ENCODE measurements at places on chromosomes 6 and 20.
A peak's percentile ranks its signal among the peaks of the same experiment; 100 is the strongest.

DNA sequence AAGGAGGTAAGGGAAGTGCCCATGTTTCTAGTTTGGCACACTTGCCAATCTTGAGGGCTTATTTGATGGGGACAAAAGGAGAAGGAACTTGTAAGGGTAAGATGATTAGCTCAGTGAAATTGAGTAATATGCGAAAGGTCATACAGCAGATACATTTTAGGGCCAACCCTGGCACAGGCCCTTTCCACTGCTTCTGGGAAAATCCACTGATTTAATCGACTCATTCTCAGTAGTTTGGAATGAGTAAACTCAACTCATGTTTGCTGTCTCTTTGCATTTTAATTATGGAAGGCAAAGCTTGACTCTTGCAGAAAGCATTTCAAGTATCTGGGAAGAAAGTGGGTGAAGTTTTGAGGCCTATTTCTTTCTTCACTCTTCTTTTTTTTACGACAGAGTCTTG is 20.0 kb downstream of the PHF20 start:
- no peak for DNase-seq

DNA sequence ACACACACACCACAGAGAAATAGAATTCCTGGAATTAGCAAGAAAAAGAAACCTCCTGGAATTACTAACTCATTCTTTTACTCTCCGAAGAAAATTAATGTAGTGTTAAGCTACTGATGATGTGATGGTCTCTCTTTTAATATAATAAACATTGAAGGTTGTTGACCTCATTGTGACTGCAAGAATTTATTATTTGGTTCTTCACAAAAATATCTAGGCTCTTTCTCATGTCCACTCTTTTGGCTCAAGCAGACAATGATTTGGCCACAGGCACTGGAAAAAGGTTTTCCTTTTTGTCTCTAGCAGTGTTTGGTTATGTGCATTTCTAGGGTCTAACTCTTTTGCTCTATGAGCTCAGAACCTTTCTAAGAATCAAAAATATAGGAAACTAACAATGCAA is 811.9 kb downstream of the TENT5A start:
- no peak for DNase-seq

DNA sequence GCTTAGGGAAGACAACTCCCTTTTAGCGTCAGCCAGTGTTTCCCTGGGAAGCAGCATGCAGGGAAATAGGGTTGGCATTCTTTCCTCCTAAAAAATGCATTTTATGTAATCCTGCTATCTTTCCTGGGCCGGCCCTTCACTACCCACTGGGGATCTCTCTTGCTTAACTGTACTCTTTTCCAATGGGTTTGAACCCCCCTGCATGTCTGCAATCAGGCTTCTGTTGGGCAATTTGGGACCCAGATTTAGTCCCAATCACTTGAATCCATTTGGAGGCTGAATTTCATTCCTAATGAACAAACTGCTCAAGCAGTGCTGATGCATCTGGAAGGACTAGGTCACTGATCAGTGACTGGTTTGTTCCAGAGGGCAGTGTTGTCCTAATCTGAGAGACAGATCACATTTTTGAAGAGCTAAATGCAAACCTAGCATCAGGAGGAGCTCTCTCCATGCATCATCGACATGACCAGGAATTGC is 152.0 kb downstream of the TSHZ2 start:
- DNase-seq = no peak

- DNase-seq = peak; percentile 21
Observed at GRCh38 chr6:143842461-143842901, 657 bp upstream of the LTV1 start.

DNA sequence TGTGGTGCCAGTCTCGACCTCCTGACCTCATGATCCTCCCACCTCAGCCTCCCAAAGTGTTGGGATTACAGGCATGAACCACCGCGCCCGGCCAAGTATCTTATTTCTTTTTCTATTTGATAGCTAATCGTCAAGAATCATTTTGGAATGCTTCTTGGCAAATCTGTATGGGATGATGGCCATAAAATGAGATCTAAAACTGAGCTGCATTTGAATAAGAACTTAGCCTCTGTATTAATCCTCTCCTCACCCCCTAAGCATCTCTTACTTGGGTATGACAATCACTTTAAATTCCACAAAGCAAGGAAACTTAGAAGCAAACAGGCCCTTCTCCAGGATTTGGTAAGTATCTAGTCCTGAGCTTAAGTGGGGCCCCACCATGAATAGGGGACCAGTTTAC is 108.9 kb upstream of the BTBD3 start:
- DNase-seq = no peak

GRCh38 chr20:51388756-51389542 is 153.6 kb downstream of the NFATC2 start:
- DNase-seq = no peak

- DNase-seq = no peak
Observed at GRCh38 chr6:66289889-66290288, 582.9 kb upstream of the EYS start.

- no peak for DNase-seq
Observed at GRCh38 chr20:51384875-51385274, 157.6 kb downstream of the NFATC2 start.

DNA sequence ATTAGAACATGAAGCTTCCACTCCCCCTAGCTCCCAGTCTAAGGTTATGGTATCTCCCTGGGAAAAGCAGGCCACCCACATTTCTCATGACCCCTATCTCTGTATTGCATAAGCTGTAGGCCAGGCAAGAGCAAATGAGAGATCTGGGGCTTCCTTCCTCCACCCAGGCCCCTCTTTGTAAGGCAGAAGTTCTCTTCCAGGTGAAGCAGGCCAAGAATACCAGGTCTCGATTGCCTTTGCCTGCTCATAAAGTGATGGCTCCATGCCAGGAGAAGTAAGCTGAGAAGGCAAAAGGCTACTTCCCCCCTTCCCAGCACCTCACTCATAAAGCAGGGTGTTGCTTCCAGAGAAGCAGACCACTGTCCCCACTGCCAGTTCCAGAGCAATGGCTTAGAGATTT is 144.1 kb upstream of the KCNK16 start:
- DNase-seq = no peak

DNA sequence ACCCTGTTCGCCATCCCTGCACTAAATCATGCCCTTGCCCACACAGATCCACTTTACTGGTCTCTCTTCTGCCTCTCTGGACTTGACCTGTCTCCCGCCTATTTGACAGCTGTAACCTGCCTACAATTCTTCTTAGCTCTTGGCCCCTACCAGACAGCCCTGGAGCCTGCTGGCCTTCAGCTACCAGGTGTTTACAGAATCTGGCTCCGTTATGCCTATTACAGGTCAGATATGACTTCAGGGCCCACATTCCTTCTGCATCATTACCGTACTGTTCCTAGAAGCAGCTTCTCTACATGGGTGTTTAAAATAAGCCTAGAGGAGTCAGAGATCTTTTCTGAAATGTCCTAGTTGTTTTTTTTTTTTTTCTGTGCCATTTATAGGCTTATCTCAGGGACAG is 45.4 kb upstream of the CCN6 start:
- no peak for DNase-seq

DNA sequence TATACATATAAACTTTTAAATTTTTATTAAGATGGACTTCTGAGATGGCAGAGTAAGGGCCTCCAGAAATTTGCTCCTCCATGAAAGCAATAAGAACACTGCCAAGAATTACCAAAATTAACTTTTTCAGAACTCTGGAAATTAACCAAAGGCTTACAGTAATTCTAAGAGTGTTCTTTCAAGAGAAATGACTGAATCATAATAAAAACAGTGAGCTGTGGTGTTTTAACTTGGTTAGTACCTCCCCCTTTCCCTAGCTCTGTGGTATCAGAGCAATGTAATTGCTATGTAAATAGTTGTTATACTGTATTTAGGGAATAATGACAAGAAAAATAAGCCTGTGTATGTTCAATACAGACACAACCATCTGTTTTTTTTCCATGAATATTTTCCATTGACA is 19.0 kb downstream of the HECA start:
- no peak for DNase-seq

DNA sequence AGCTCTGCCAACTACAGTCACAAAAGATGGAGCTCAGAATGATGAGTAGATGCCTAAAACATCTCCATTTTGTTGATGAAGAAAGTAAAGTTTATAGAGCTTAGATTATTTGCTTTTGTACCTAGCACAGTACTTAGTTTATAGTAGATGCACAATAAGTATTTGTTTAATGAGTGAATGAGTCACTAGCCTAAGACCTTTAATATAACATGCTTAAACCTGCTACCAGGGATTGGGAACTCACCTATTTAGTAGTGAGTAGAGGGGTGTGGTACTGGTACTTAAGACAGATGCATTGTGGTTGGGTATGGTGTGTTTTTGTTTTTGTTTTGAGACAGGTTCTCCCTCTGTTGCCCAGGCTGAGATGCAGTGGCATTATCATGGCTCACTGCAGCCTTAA is 35.8 kb downstream of the TRIM38 start:
- no peak for DNase-seq

DNA sequence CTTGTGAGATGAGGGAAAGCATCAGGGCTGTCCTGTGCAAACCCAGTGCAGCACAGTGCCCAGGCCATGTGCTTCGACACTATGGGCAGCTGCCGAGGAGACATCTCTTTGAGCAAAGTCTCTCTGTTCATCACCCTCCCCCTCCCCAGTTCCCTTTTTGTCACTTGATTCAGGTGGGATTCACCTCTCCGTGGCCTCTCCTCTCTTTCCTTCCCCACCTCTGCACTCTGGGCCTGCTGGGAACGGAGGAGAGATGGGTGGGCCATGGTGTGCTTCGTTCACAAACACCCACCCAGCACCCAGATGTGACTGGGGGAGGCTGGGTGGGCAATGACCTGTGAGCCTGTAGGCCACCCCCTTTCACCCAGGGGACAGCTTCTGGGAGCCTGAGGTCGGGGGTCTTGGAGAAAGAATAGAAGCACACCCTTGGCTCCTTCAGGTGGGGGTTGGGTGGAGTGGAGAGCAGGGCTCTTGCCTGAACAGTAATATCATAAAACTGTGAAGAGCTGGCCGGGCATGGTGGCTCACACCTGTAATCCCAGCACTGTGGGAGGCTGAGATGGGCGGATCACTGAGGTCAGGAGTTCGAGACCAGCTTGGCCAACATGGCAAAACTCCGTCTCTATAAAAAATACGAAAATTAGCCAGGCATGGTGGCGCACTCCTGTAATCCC is 33.5 kb upstream of the DLGAP4 start:
- no peak for DNase-seq

DNA sequence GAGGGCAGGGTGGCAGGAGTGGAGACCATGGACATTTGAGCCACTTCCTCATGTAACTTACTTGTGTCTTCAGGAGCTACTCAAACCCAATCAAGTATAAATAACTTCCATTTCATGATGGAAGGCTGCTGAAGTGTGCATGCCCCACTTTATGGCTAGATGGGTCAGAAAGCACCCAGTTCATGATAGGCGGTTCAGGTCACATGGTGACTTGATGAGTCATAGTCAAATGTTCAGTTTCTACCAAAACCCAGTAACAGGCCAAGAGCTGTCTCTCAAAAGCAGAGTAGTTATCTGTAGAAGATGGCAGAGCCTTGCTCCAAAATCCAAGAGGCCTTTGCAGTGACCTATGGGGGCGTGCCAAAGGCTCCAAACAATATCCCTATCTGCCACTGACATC is 133.7 kb upstream of the TENT5A start:
- DNase-seq = no peak

- peak; percentile 83 for DNase-seq
Observed at GRCh38 chr6:35497571-35498421, 917 bp upstream of the TEAD3 start.

- no peak for DNase-seq
Observed at GRCh38 chr20:62159839-62160238, 16.3 kb downstream of the SS18L1 start.

DNA sequence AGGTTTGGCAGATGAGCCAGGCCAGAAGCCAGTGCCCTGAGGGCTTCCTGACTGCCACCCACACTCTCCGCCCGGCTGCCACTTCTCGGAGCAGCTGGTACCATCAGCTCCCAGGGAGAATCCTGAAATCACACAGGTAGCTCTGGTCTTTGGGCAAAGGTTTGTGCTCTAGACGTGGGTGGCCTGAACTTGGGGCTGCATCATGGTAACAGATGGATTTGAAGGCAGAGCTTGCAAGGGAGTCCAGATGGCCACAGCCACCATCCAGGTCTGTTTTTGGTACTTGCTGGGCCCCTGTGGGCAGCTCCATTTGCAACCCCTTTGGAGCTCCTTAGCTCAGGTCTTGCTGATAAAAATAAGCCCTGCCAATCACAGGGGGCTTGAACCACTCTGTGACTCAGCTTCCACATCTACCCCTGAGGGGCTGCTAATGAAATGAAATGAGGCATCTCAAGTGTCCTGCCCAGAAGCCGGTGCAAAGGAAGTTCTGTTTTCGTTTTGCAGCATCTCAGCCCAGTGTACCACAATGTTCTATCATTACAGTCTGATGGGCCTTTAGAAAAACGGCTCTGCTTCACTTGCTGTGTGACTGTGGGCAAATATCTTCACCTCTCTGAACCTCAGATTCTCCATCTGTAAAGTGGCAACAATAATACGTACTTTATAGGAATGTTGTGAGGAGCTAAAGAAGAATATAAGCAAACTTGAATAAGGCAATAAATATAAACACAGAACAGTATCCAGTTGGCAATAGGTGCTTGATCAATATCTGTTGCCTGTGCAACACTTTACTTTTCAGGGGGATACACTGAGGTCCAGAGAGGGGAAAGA is 25.1 kb upstream of the CDH22 start:
- DNase-seq = no peak

- DNase-seq = no peak
Observed at GRCh38 chr6:158014505-158015187, 33.0 kb downstream of the SYNJ2 start.

DNA sequence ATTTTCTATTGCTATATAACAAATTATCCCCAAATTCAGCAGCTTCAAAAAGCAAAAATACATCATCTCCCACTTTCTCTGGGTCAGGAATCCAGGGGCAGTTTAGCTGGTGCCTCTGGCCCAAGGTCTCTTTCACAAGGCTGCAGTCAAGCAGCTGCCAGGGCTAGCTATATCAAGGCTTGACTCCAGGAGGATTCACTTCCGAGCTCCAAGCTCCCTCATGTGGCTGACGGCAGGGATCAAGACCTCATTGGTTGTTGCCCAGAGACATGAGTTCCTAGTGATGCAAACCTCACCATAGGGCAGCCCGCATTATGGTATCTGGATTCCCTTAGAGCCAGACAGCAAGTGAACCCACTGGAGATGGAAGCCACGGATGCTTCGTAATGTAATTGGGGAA is 1.3 kb upstream of the VNN1 start:
- no peak for DNase-seq

Measured in HFF-Myc (cell line).